ENCODE measurements at places on chromosomes 5 and 9.

GRCh38 chr5:96595300-96596090 is 66.7 kb upstream of the CAST start:
- no peak for ATAC-seq

- ATAC-seq = no peak
Observed at GRCh38 chr9:80028501-80028900, 456.7 kb downstream of the TLE4 start.

GRCh38 chr9:134407121-134407779 is 81.0 kb downstream of the RXRA start:
- ATAC-seq = peak; percentile 91

DNA sequence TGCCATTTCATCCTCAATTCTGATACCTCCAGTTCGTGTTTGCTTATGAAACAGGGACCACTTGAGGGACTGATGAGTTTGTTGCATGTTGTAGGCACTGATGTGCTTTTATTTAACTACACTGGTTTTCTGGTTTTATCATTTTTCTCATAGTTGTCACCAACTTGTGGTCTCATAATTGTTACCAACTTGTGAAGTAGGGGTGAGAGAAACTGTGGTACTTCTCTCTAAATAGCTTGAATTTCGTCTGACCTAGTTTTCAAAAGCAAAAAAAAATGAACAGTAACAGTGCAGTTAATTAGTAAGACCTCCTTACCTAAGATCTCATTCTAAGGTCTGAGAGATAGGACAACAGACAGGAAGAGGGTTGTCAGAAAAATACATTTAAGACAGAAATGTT is 78.0 kb downstream of the ANXA2R start:
- ATAC-seq = no peak
